ENCODE measurements at places on chromosomes 11 and 22. TPM values are rescaled to one million over a fixed set of nuclear protein-coding genes. Genes with fewer than 3 reads are reported as not detected.

DNA sequence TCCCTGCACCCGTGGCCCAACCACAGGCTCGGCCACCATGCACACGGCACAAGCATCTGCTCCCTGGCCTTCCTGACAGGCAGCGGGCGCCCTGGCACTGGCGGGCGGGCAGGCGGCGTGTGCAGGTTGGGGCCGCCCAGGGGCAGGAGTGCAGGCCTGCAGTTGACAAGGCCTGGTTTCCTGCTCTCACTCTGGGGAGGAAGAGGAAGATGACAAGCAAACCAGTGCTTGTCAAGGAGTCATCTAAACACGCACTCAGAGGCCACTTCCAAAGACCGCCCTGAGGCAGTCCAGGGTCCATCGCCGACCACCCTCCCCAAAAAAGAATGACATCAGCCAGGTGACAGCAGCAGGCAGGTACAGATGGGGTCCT is 65.3 kb upstream of the LINC01488 start:
- H3K4me3 ChIP-seq = no peak overlapping the region
- DNase-seq = peak; percentile 48
- no peaks in the 10 kb centered on the region for H3K27me3 ChIP-seq
- no peaks in the 10 kb centered on the region for H3K36me3 ChIP-seq

Gene NEAT1
- total RNA-seq = 573 TPM

- H3K27ac ChIP-seq = peak overlapping the region; percentile 78
- no peaks in the 10 kb centered on the region for H3K27me3 ChIP-seq
- H3K4me3 ChIP-seq = no peak overlapping the region
- no peak for DNase-seq
Measured at GRCh38 chr11:68342459-68343158, 30.2 kb downstream of the LRP5 start.

Gene CBLIF
- total RNA-seq = not detected

DNA sequence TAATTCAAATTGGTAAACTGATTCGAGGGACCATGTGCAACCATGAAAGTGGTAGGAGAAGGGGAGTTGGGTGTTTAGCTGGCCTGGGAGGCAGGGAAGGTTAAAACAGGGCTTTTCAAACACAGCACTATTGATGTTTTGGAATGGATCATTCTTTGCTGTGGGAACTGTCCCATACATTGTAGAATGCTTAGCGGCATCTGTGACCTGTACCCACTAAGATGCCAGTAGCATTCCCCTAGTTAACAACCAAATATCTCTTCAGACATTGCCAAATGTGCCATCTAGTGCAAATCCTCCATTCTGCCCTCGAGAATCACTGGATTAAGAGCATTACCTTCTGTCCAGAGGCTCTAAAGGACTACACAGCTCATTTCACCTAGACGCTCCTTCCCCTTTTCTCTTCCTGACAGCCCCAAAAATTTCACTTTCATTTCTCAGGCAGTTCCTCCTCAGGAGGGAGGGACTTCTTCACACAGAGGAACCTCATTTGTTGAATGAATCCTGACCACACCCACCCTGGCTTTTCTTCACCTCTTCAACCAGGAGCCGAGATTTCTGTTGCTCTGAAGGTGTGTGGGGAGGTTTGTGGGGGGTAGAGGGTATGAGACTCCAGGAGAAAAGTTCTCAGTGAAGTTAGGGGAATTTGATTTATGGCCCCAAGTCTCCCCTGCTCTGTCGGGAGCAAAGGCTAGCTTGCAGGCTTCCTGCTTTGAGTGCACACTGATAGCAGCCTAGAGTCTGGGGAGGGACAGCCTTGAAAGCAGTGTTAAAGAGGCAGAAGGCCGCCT is at the start of gene TRIM34:
TSS of gene TRIM34 (plus strand) at position 513 of the 791 bp plus-strand sequence. CDS start 7,331 bp downstream, outside the sequence.
- H3K4me1 ChIP-seq = no peaks in the 10 kb centered on the region
- peak within 1 kb of the TSS; percentile 56 for H3K4me3 ChIP-seq
- DNase-seq = peak; percentile 75
- no peaks in the 10 kb centered on the region for H3K27me3 ChIP-seq

- H3K4me1 ChIP-seq = peaks cover 46% of the 10 kb centered on the region
- H3K4me3 ChIP-seq = no peak overlapping the region
- no peaks in the 10 kb centered on the region for H3K27me3 ChIP-seq
Measured at GRCh38 chr11:100640071-100640470, 47.0 kb upstream of the ARHGAP42 start.

DNA sequence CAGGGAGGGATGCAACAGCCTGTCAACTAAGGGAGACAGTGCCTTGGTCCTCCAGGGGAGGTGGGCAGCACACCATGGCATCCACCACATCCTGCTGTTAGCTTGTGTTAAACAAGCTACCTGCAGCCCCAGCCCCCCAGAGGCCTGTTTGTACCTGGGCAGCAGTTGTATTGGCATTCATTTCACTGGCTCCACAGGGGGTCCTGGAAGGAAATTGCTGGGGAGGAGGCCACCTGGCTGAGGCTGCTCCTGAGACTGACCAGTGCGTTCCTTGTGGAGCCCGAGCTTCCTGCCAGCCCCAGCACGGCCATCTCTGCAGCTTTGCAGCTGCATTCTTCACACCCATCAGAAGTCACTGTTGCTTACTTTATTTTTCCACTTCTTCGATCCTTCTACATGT is 479.9 kb downstream of the INSC start:
- H3K27me3 ChIP-seq = no peaks in the 10 kb centered on the region
- no peak overlapping the region for H3K27ac ChIP-seq
- H3K36me3 ChIP-seq = no peaks in the 10 kb centered on the region
- no peak for DNase-seq
- no peak overlapping the region for H3K4me3 ChIP-seq

DNA sequence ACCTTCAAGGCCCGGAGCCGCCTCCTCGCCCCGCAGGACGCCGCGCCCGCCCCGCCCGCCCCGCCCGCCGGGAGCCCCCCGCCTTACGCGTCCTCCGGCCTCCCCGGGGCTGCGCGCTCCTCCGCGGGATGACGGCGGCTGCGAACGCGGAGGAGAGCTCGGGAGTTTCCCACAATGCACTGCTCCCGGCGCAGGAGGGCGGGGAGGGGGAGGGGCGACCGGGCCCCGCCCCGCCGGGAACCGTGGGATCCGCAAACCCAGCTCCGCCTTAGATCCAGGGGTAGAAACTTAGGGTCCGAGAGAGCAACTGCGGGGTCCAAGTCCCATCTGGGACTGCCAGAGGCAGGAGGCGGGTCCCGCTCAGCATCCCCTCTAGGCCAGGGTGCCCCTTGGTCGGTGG is at the start of gene CEND1:
TSS of gene CEND1 (minus strand) at position 148 of the 400 bp plus-strand sequence. CDS start 1,514 bp downstream, outside the sequence.
- no peak within 1 kb of the TSS for H3K27ac ChIP-seq
- no peak for DNase-seq

Gene LMO2
- total RNA-seq = 12.7 TPM

- H3K27me3 ChIP-seq = no peaks in the 10 kb centered on the region
- no peak overlapping the region for H3K27ac ChIP-seq
- no peak overlapping the region for H3K4me3 ChIP-seq
- no peak for DNase-seq
- no peaks in the 10 kb centered on the region for H3K36me3 ChIP-seq
- H3K4me1 ChIP-seq = no peaks in the 10 kb centered on the region
Measured at GRCh38 chr11:64564947-64565889, 25.8 kb upstream of the SLC22A12 start.

GRCh38 chr11:79081471-79082031 is 359.3 kb downstream of the TENM4 start:
- H3K27me3 ChIP-seq = no peaks in the 10 kb centered on the region
- H3K4me1 ChIP-seq = peaks cover 42% of the 10 kb centered on the region
- DNase-seq = no peak
- no peaks in the 10 kb centered on the region for H3K36me3 ChIP-seq
- H3K27ac ChIP-seq = no peak overlapping the region
- no peak overlapping the region for H3K4me3 ChIP-seq

DNA sequence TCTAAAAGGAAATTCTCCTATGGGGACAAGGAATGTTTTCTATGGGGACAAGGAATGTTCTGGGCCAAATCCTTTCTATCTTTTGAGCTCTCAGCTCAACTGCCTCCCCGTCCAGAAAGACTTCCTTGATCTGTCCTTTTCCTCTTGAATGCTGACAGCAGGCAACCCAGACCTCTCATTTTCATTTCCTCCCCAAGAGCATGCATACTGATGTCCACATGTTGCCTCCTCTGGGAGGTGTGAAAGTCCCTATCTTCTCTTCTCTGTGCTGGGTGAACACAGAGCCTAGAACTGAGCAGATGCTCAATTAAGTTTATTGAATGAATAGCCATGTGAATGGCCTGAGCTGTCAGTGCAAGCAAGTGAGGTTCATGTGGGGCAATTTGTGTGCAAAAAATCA is 331.9 kb upstream of the NARS2 start:
- DNase-seq = no peak
- H3K4me1 ChIP-seq = no peaks in the 10 kb centered on the region
- H3K27me3 ChIP-seq = no peaks in the 10 kb centered on the region
- no peaks in the 10 kb centered on the region for H3K36me3 ChIP-seq

Gene MS4A12
- total RNA-seq = not detected

DNA sequence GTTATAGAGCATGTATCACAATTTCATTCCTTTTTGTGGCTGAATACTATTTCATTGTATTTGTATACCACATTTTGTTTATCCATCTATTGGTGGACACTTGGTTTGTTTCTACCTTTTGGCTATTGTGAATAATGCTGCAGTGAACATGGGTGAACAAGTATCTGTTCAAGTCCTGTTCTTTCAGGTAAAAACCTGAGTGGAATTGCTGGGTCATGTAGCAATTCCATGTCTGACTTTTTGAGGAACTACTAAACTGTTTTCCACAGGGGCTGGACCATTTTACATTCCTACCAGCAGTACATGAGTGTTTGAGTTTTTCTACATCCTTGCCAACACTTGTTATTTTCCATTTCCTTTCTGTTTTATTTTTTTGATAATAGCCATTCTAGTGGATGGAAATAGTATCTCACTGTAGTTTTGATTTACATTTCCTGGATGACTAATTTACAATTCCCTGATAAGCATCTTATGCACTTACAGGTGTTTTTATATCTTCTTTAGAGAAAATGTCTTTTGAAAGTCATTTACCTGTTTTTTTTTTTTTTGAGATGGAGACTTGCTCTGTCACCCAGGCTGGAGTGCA is 12.2 kb downstream of the CABIN1 start:
- DNase-seq = no peak
- H3K27me3 ChIP-seq = no peaks in the 10 kb centered on the region
- H3K36me3 ChIP-seq = no peaks in the 10 kb centered on the region
- H3K4me1 ChIP-seq = no peaks in the 10 kb centered on the region
- no peak overlapping the region for H3K27ac ChIP-seq

Gene SCARF2
- total RNA-seq = 10.5 TPM

GRCh38 chr11:128497061-128497775 is 90.1 kb downstream of the ETS1 start:
- DNase-seq = peak; percentile 87
- H3K4me1 ChIP-seq = peaks cover 55% of the 10 kb centered on the region
- H3K36me3 ChIP-seq = no peaks in the 10 kb centered on the region
- no peaks in the 10 kb centered on the region for H3K27me3 ChIP-seq
- peak overlapping the region; percentile 10 for H3K4me3 ChIP-seq
- peak overlapping the region; percentile 65 for H3K27ac ChIP-seq
